ENCODE measurements at places on chromosomes 16 and 17.

GRCh38 chr17:66904760-66905624, 59.5 kb upstream of the CACNG4 start:
- peak; percentile 51 for DNase-seq

GRCh38 chr16:586047-586644, 3.7 kb upstream of the RAB40C start:
- no peak for DNase-seq

DNA sequence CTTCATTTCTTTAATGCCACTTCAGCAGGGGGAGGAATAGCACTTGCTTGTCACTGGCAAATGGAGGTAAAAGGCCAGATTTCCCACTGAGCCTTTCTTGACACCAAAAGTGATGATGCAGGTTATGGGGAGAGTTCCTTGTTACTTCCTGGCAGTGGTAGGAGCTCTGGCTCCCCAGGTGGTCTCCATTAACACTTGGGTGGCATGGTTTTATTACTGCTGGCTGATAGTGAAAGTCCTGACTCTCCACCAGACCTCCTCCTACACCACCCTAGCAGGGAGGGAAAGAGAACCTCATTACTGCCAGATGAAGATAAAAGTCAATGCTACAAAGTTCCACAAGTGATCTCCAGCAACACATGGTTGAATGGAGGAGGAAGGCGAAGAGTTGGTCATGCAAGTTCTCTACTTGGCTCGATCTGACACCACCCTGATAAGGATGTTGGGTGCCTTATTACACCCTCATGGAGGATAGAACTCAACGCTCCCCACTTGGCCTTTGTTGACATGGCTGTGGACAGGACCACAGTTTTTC, 152.7 kb upstream of the GNAO1 start:
- no peak for DNase-seq

GRCh38 chr16:89334461-89334860, 117.0 kb downstream of the ZNF778 start:
- no peak for DNase-seq

- no peak for DNase-seq
Observed at GRCh38 chr17:78307887-78308638, 51.8 kb downstream of the SOCS3 start.

GRCh38 chr16:77449208-77449607, 14.4 kb upstream of the ADAMTS18 start:
- DNase-seq, result no peak

DNA sequence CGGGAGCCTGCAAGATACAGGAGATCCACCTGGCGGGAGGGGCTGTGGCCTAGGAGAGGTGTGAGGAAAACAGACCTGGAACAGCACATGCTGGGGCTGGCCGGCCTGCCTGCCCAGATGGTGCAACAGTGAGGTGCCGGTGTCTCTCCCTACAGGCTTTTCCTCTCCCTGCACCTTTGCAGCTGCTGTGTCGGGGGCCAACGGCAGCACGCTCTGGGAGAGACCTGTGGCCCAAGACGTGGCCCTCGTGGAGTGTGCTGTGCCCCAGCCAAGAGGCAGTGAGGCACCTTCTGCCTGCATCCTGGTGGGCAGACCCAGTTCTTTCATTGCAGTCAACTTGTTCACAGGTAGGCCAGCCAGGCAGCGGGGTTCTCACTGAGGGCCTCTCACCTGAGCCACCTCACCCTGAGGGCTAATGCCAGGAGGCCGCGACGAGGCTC, 15.9 kb downstream of the RGS11 start:
- no peak for DNase-seq

- DNase-seq, result no peak
Observed at GRCh38 chr17:42901535-42902229, 1.1 kb downstream of the G6PC1 start.

GRCh38 chr17:76789235-76789788, 51.4 kb downstream of the MFSD11 start:
- DNase-seq, result no peak

GRCh38 chr16:86823125-86823524, 244.8 kb downstream of the FOXL1 start:
- no peak for DNase-seq

GRCh38 chr17:15662681-15663080, 21.4 kb downstream of the TRIM16 start:
- no peak for DNase-seq

DNA sequence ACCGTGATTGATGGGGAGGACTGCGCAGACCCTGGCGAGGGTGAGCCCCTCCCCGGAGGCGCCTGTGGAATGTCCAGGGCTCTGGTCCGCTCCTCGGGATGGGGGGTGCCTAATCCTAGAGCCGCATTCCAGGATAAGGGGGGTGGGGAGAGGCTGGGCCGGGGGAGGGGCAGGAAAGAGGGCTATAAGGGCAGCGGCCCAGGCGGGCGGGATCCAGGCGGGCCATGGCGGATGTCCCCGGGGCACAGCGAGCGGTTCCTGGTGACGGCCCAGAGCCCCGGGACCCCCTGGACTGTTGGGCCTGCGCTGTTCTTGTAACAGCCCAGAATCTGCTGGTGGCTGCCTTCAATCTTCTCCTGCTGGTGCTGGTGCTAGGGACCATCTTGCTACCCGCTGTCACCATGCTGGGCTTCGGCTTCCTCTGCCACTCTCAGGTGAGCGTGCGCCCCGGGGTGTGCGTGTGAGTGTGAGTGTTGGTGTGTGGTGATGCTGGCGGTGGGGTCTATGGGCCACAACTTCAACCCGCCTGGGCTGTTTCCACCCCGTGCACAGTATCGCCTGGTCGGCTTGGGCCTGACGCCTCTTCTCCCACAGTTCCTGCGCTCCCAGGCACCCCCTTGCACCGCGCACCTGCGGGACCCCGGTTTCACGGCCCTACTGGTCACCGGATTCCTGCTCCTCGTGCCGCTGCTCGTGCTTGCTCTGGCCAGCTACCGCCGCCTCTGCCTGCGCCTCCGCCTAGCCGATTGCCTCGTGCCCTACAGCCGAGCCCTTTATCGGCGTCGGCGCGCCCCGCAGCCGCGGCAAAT, at the start of gene TMEM88:
Gene TMEM88 (plus strand): TSS at position 216 of the 809 bp plus-strand sequence. CDS start 9 bp downstream, at position 225.
- no peak for DNase-seq

DNA sequence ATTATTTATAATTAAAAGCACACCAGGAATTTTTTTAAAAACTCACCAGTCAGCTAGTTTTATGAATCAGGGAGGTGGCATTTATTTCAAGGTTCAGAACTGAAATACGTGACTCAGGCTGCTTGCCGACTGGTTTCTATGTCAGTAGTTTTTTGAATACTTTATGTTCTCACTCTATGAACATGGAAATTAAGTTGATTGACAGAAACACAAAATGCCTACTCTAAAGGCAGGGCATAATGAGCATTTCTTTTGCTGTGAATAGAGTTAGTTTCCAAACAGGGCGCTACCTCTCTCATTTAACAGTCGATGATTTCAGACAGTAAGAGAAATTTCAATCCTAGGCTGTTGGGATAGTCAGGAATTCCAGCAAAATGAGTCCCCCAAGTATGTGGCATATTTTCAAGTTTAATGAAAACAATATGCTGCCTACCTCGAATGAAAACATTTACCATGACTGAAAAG, 6.7 kb downstream of the HS3ST3B1 start:
- DNase-seq, result peak; percentile 59

DNA sequence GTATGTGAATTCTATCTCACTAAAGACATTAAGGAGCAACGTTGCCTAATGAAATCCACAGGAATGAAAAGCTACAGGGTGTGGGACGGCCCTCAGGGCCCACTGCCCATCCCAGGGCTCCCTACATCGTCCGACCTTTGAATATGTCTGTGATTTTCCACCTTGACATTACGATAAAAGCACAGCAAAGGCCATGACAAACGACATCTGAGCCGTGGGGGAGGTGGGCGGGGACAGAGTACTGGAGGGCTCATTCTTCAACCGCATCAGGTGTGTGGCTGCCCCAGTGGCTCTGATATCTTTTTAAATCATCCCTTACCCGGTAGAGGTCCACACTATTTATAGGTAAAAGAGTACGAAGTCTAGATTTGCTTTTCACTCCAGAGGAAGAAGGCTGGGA, 35.1 kb downstream of the LMF1 start:
- no peak for DNase-seq

- peak; percentile 61 for DNase-seq
Observed at GRCh38 chr17:63476459-63476853, 405 bp upstream of the ACE start.

- peak; percentile 58 for DNase-seq
Observed at GRCh38 chr17:4536742-4537411, 18.3 kb downstream of the MYBBP1A start.

DNA sequence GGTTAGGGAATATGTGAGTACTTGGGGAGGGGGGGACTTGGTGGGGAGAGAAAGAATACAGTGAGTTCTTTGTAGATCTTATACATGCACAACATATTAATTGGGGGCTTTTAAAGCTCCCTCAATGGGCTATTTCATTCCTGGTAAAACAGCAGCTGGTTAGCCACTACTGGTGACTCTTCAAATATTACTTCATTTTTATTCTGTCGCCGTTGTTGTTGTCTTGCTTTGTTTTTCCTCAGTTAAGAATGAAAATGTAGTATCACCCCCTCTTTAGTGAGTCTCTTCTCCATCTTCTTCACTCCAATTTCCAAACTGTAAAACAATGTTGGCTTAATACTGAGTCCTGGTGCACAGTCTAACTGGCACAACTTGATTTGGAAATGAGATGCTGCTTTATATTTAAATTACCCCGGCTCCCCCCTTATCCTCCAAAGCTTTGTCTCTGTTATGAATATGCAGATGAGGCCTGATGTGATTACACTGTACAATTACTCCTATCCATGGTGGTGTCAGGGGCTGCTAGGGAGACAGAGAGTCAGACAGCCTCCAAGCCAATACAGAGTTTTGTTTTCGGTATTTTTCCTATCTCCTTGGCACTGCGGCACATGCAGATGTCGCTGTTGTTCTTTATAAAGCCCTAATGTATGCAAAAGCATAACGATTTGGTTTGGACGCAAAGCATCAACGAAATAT, 256.9 kb upstream of the PMFBP1 start:
- no peak for DNase-seq

- no peak for DNase-seq
Observed at GRCh38 chr17:72692676-72693075, 399.8 kb downstream of the SLC39A11 start.

GRCh38 chr17:72123530-72124437, 3.0 kb downstream of the SOX9 start:
- DNase-seq, result no peak

DNA sequence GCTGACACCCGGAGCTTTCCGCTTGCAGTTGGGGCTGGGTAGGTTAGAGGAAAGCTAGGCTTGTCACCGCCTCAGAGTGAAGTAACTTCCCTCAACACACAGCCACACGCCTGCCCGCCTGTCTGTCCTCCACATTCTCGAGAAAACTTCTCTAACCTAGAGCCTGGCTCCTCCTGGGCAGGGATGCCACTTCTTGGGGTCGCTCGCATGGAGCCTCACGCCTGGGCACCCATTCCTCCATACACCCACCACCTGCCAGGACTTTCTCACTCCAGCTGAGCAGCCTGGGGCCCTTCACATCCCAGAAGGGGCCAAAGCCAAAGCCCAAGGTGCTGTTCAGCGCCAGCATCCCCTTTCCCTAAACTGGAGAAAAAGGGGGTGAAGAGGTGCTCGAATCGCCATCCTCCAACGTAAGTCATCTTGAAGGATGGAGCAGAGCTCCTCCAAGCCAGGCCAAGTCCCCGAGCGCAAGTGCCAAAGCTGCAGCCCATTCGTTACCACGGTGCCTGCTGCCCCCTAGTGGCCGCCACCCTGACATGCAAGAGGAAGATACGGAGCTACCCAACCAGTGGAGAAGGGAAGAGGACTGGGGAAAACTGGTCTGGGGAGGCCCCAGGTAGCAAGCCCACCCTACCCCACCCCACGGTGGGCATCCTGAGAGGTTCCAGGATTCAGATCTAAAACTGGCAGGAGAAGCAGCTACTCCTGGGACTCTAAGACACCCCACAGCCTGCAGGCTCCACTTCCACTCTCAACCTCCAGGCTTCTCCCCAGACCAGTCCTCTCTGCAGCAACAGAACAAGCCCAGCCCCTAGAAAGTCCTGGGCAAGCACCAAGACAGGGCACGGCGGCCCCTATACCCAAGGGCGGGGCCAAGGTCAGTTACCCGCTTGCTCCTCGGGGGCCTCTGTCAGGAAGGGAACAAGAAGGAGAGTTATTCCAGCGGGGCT, 63.1 kb downstream of the MYO18A start:
- peak; percentile 88 for DNase-seq

- no peak for DNase-seq
Observed at GRCh38 chr17:28317099-28317965, 1.7 kb upstream of the TMEM97 start.

- no peak for DNase-seq
Observed at GRCh38 chr17:63474586-63475460, 2.0 kb upstream of the ACE start.

- DNase-seq, result no peak
Observed at GRCh38 chr17:40457369-40457768, 14.1 kb downstream of the IGFBP4 start.

GRCh38 chr17:63984651-63985386, 12.1 kb upstream of the SCN4A start:
- peak; percentile 92 for DNase-seq

DNA sequence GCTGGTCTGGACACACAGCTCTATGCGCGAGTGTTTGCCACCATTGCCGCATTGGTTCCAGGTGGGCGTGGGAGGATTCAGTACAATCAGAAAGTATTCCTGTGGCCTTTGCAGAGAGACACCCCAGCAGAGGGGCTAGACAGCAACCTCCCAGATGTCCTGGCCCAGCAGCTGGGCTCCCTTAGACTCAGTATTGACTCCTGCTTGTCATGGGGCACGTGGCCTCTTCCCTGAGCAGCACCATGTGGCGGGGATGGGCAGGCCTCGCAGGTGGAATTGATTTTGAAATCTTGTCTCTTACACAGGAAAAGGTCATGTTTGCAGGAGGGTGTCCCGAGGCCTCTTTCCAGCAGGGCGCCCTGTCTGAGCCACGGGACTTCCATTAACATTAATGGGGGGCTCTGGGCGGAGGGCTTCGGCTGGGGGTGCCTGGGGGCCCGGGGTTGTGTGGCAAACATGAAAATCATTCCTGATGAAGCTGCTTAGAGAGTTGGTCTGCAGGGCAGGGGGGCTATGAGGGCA, 96.4 kb downstream of the C16orf78 start:
- DNase-seq, result no peak

DNA sequence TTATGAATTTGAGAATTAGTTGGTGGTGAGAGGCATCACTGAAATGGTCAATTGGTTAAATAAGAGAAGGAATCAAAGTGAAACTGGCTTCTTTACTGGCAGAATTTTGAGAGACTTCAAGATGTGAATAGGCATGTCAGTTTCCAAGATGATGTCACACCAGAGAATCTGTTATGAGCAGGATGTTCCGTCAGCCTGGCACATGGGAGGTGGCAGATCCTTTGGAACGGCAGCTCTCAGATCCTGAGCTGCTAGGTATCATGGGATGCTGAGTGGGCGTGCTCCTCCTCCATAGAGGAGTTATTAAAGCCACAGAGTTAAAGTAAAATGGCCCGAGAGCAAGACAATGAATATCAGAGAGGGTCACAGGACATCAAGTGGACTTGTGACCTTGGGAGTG, 444.3 kb upstream of the HSBP1 start:
- DNase-seq, result no peak

GRCh38 chr17:58331815-58332777, 3.5 kb upstream of the TSPOAP1 start:
- no peak for DNase-seq

- DNase-seq, result no peak
Observed at GRCh38 chr16:76787394-76787793, 403.6 kb upstream of the MON1B start.

- DNase-seq, result peak; percentile 35
Observed at GRCh38 chr16:88815901-88816589, 4.3 kb upstream of the APRT start.
